ENCODE measurements at places on chromosomes 2 and 18.

- no peak for DNase-seq
Observed at GRCh38 chr2:173130496-173131465, 55.1 kb downstream of the MAP3K20 start.

DNA sequence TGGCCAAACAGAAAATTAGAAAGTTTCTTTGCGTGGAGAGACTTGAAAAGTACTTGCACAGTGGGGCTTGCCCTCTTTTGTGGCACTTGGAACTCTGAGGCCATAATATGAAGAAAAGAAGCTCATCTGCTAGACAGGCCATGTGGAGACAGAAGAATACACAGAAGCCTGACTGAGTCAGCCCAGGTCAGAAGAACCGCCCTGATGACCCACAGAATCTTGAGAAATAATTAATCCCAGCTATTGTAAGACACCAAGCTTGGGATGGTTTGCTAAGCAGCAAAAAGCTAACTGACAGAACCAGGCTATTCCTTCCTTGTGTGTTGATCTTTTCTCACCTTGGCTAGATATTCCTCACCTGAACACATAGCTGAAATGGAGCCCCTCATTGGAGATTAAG is 33.7 kb downstream of the G6PC2 start:
- no peak for DNase-seq

GRCh38 chr2:112483042-112483473 is 1.1 kb downstream of the TTL start:
- DNase-seq = no peak

- no peak for DNase-seq
Observed at GRCh38 chr2:136361521-136361920, 243.6 kb upstream of the CXCR4 start.

GRCh38 chr18:32661486-32662299 is 111.1 kb downstream of the KLHL14 start:
- DNase-seq = no peak

GRCh38 chr2:20578895-20579825 is 71.7 kb downstream of the HS1BP3 start:
- DNase-seq = no peak

- DNase-seq = no peak
Observed at GRCh38 chr2:144030791-144031190, 489.1 kb downstream of the ZEB2 start.

- no peak for DNase-seq
Observed at GRCh38 chr2:116717832-116718231, 1096.7 kb upstream of the DDX18 start.

GRCh38 chr2:106191511-106192016 is 2.5 kb downstream of the UXS1 start:
- DNase-seq = no peak

- DNase-seq = no peak
Observed at GRCh38 chr2:177165721-177166711, 46.6 kb upstream of the HNRNPA3 start.

- no peak for DNase-seq
Observed at GRCh38 chr2:205769879-205770278, 87.6 kb downstream of the NRP2 start.

GRCh38 chr2:46180189-46180588 is 117.0 kb upstream of the EPAS1 start:
- DNase-seq = no peak

DNA sequence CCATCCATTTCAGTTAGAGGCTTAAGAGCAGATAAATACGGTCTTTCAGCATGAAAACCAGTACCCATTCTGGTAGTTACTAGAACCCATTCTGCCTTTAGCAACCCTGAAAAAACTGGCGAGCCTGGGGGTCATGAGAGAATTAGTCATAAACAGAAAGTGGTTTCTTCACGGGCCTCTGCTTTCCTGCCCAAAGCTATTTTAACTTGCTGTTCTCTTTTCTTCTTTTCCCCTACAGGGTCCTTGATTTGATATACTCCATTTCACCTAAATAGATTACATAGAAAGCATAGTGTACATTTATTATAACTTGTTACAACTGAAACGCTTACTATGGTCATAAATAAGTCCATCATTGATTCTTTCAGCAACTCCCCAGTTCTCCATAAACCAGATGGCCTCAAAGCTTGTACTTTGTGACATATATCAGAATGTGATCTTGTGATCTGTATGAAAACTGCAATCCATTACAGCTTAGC is 48.3 kb downstream of the WDFY1 start:
- DNase-seq = no peak

- no peak for DNase-seq
Observed at GRCh38 chr2:186068139-186068801, 329.7 kb downstream of the FSIP2 start.

DNA sequence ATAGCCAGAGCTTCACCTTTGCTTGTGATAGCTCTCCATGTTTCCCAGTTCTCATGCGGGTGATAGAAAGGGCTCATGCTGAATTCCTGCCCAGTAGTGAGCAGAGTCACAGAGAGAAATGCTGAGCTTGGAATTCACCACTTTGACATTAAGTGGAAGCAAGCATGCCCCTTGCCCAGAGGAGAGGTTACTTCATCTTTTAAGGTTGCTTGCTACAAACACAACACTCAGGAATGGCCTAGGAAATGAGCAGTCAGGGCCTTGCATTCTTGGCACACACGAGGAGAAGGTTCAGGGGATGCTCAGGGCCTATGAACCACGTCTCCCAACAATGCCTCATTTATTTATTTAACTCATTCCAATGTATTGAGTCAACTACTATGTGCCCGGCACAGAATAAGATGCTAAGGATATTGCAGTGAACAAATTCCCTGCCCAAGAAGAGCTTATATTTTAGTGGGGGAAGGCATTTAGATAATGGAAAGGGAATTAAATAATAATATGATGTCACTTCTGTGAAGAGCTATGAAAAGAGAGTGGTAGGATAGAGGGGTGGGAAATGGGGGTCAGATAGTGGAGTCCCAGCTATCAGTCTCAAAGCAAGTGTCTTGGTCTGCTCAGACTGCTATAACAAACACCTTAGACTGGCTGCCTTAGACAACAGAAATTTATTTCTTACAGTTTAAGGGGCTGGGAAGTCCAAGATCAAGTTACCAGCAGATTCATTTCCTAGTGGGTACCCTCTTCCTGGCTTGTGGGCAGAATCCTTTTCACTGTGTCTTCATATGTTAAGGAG is 42.1 kb downstream of the DDX18 start:
- no peak for DNase-seq

- no peak for DNase-seq
Observed at GRCh38 chr18:76452357-76452756, 42.7 kb downstream of the ZNF516 start.

Data from stimulated activated CD8-positive, alpha-beta memory T cell treated with anti-CD3 and anti-CD28 coated beads, Interleukin-4, amount 100 ng/mL, for 4 hours (primary cell).